ENCODE measurements at places on chromosomes 3 and 15.

GRCh38 chr15:57048930-57049549 lies 130.6 kb downstream of the TCF12 start:
- no peak for DNase-seq

DNA sequence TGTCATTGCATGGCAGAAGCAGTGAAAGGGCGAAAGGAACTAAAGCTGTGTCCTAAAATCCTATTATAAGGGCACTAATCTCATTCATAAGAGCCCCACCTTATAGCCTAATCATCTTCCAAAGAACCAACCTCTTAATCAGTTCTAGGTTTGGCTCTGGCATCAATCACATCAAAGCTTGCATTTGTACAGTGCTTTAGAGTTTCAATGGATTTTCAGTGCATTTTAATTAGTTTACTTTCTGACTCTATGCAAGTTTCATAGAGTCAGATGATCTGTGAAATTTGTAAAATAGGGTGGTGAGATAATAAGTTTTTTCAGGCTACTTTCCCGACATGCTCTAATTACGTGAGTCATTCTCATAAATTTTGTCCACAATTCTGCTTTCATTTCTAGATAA lies 341.1 kb downstream of the DIPK2A start:
- no peak for DNase-seq

DNA sequence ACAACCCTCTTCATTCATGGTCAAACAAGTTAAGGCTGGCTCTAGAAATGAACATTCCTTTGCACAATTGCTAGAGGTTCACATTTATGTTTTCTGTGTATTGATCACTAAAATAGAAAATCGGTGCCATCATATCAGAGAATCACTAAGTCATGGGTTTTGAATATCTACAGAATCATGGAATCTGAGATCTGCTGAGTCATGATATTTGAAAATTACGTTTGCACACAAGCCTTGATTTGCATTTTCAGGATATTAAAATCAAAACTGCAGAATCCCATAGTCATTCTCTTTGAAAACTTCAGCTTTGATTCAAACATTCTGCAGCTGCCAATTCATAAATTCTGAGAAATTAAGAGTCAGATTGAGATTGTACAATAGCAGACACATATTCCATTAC lies 26.1 kb upstream of the CHRNA7 start:
- no peak for DNase-seq

- no peak for DNase-seq
Observed at GRCh38 chr3:44914936-44915335, 40.5 kb downstream of the TGM4 start.

GRCh38 chr15:58165661-58166060 lies 27.5 kb downstream of the AQP9 start:
- DNase-seq, result no peak

DNA sequence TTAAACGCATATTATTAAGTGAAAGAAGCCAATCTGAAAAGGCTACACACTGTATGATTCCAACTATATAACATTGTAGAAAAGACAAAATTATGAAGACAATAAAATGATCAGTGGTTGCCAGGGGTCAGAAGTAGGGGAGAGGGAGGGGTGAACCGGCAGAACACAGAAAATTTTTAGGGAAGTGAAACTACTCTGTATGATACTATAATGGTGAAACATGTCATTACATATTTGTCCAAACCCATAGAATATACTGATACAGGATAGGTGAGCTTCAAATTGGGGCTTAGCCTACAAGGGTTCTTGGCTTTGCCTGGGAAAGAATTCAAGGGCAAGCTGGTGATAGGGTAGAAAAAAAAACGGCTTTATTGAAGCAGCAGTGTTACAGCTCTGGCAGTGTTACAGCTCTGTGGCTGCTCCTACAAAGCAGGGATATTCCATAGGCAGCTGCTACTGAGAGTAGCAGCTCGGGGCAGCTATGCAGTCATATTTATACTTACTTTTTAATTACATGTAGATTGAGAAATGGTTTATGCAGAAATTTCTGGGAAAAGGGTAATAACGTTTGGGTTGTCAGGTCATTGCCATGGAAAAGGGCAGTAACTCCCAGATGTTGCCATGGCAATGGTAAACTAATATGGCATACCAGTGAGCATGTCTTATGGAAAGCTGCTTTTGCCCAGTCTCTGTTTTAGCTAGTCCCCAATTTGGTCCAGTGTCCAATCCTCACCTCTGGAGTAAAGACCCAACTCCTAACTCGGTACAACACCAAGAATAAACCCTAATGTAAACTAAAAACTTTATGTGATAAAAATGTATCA lies 125.1 kb upstream of the SLC25A36 start:
- no peak for DNase-seq

GRCh38 chr3:31871939-31872507 lies 109.0 kb downstream of the OSBPL10 start:
- DNase-seq, result no peak

GRCh38 chr15:41941644-41942415 lies 30.5 kb downstream of the EHD4 start:
- DNase-seq, result no peak

- DNase-seq, result no peak
Observed at GRCh38 chr3:145620486-145620885, 540.5 kb downstream of the PLOD2 start.

DNA sequence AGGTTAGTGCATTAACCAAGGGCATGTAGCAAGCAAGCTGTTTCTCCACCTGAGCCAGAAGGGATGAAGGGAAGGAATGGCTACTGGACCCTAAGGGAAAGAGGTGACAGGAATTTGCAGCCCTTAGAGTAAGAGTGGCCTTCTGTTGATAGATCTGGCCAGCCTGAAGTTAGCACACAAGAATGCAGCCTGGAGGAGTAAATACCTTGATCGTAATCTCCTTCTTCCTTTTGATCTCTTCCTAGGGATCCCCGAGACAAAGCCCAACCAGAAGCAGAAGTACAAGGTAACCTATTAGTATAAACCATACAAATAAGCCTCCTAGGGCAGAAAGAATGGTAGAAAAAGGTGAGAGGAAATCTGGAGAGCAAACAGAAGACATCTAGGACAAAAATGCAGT lies 134.6 kb downstream of the ATP8B4 start:
- DNase-seq, result no peak

DNA sequence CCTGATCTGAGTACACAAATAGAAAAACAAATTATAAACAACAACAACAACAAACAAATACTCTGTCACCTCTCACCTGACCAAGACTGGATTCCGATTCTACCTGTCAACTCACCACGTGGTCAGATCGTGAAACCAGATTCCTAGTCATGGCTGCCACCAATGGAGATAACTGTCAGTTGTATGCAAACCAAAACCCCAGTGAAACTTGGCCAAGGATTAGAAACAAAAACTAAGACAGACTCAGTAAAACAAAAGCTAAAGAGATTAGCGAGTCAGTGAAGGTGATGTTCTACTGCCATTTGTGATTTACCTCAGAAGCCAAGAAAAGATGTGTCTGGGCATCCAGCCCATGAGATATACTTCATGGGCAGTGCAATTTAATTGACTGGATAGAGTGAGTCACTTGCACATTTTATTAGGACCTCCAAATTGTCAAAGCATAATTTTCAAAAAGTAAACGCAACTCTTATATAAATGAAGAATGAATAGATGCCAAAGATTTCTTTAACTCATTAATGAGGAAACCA lies 31.1 kb downstream of the PHLDB2 start:
- DNase-seq, result no peak

DNA sequence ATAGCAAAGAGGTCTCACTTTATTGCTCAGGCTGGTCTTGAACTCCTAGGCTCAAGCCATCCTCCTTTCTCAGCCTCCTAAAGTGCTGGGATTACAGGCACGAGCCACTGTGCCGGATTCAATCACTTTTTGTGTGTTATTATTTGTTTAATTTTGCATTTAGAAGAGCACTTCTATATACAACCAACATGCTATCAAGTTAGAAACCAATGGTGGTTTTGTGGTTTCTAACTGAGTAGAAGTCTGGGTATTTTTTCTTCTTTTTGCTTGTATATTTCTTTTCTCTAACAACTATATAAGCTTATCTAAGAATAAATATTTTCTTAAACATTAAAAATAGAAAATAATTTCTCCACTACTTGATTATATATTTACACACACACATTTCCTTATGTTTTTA lies 86.7 kb downstream of the PEAK1 start:
- DNase-seq, result no peak

DNA sequence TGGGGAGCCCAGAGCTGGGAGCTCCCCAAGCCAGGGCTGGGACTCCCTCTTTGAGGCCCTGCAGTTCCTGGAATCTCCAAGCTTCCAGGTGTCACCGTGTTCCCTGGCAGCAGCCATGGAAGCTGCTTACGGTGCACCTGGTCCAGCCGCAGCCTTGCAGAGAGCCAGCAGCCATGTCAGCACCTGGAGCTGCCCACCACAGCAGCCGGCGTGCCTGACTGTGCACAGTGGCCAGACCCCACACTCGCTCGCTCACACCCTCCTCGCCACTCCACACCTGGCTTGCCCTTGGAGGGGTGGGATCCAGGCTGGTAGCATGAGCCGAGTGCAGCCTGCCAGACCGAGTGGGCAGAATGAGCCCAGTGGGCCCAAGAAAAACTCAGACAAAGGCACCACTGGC lies 14.8 kb upstream of the HTR3E start:
- DNase-seq, result no peak

- DNase-seq, result no peak
Observed at GRCh38 chr15:33398555-33398954, 87.8 kb downstream of the RYR3 start.

GRCh38 chr3:34381243-34381642 lies 582.8 kb downstream of the PDCD6IP start:
- DNase-seq, result no peak

DNA sequence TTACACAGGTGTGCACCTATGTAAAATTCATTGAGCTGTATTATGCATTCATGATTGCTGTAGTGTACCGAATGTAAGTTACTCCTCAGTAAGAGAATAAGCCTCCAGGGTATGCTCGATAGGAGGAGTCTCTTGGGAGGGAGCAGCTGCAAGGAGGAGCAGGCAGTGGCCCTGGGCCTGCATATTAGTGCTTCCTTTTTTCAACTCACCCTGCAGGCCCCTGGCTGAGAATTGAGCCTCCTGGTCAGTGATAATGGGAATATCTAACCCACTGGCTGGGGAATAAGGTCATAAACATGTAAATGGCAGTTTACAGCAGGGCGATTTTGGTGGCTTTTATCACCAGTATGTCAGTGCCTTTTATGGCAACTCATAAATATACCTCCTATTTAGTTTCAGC lies 21.7 kb upstream of the SFMBT1 start:
- no peak for DNase-seq

GRCh38 chr3:48478626-48479555 lies 25.1 kb downstream of the SHISA5 start:
- peak; percentile 86 for DNase-seq

- no peak for DNase-seq
Observed at GRCh38 chr3:19216669-19217337, 68.5 kb downstream of the KCNH8 start.

All from activated CD8-positive, alpha-beta memory T cell treated with anti-CD3 and anti-CD28 coated beads, Interleukin-2, amount 10 ng/mL, durations not matched to agents 7 days and 5 days (primary cell).